CD4-positive, alpha-beta memory T cell (primary cell): ENCODE measurements at places on chromosomes 5 and 9.

GRCh38 chr5:149002053-149002452 is 60.8 kb downstream of the SH3TC2 start:
- no peak for DNase-seq

DNA sequence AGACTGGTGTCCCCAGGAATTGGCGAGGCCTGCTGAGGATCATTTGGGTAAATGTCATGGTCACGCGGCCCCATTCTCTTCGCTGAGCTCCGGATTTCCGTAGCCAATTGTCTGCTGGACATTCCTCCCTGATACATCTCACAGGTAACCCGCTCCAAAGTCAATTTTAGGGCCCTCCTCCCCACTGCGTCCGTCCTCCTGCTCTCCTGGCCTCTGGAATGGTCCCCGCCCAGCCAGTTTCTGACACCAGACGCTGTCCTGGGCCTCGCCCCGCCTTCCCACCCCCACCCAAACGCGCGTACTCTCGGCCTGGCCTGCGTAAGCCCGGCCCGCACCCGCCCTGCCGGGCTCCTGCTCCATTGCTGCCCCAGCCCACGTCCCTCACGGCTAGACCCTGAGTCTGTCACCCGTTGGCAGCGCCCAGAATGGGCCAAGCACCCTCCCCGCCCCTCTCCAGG is 202.0 kb downstream of the AUH start:
- no peak for DNase-seq

- DNase-seq = no peak
These were observed 71.0 kb upstream of the HMHB1 start for GRCh38 chr5:143740956-143741355.

GRCh38 chr9:130331573-130331972 is 66.0 kb downstream of the HMCN2 start:
- no peak for DNase-seq

- no peak for DNase-seq
These were observed 17.9 kb downstream of the CCDC171 start for GRCh38 chr9:15570769-15571168.

DNA sequence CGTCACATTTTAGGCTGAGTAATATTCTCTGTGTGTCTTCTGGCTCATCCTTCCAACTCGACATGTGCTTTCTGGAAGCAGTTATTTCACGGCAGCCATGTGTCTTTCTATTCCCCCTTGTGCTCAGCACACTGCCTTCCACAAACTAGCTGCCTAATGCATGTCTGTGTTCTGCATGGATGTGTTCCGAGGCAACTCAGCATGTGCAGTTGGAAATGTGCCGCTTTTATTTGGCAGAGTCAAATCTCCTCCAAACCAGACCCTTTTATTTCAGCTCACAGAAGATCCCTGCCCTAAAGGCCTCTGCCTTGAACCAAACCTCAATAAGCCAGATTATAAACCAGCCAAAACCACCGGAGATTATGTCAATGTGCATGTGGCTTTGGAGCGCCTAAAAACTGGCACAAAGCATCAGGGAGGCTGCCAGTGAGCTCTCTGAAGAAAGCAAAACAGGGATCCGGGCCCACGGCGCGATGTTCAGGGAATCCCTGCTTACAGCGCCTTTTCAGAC is 360.2 kb downstream of the DEPDC1B start:
- DNase-seq = no peak

DNA sequence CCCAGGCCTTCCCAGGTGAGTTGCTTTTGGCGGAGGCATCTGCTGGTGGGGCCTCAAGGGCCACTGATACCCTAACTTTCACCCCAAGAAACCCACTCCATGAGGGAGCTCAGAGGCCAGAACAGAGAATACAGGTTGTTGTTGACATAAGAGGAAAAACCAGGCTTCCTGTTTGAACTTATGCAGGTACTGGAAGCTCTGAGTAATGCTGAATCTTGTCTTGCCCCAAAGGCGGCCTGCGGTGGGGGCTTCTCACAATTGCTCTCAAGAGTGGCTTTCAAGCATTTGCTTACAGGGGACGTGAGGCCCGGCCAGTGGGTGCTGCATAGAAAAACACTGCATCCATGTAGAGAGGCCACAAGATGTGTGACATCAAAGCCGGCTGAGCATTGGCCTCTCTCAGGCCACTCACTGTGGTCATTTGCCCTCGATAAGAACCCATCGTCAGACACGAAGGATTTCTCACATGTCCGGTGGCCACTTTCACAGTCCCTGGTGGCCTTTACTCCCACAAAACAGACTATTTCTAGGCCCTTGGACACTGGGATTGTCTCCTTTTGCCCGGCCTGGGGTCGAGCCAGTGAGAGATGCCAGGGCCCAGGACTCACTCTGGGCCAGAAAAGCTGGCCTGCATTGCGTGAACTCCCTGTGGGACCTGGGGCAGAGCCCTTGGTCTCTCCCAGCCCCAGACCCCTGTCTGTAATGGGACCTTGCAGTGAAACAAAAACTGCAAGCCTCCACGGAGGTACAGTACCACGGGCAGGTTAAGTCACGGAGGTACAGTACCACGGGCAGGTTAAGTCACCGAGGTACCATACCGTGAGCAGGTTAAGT is 34.5 kb upstream of the TCF7 start:
- no peak for DNase-seq

DNA sequence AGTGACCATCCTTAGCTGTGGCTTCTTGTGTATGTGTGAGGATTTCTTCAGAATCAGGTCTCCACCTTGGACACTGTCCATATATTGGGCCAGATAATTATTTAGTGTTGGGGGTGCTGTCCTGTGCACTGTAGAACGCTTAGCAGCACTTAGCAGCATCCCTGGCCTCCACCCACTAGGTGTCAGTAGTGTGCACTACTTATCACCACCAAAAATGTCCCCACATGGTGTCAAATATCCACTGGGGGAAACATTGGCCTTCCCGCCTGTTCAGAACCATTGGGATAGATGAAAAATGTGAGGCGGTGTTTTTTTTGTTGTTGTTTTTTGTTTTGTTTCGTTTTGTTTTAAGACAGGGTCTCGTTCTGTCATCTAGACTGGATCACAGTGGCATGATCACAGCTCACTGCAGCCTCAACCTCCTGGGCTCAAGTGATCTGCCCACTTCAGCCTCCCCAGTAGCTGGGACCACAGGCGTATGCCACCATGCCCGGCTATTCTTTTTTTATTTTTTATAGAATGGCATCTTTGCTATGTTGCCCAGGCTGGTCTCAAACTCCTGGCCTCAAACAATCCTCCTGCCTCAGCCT is 67.7 kb downstream of the TENT4A start:
- DNase-seq = no peak

GRCh38 chr9:35108946-35109575 is 6.1 kb upstream of the STOML2 start:
- DNase-seq = no peak

DNA sequence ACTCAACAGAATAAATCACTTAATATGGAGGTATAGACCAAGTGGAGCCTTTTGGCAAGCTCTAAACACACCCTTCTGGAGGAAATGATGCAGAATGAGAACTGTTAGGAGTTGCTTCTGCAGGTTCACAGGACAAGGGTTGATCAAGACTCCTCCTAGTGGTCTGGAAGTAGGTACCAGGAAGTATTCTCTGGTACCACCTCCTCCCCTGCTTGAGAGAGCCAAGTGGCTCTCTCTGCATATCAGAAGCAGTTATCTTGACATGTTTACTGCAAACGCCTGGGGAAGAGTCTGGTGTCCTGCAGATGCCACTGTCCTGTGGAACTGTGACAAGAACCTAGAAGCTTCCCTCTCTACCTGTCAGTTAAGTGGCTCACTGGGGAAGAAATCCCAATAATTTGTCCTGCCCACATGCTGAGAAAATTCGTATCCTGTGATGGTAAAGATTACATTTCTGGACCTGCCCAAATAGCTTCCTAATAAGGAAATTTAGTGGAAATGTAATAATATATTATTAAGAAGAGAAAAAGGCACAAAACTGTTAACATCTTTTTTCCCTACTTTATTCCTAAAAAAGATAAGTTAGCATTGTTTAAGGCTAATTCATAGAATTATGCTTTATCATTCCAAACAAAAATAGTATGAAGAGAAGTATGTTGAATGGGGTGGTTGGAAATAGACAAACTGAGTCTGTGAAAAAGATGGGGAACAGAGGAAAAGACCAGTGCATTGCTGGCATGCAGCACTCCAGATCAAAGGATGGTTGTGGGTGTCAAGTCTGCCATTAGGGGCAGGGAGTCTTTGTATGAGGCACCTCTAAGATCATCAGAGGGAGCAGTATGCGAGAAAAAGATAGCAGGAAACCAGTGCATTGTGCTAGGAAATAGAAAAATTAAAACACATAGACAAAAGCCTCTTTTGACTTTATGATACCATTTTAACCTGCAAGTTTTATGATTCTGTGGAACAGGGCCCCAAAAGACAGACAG is 118.8 kb downstream of the CDC42SE2 start:
- peak; percentile 79 for DNase-seq

DNA sequence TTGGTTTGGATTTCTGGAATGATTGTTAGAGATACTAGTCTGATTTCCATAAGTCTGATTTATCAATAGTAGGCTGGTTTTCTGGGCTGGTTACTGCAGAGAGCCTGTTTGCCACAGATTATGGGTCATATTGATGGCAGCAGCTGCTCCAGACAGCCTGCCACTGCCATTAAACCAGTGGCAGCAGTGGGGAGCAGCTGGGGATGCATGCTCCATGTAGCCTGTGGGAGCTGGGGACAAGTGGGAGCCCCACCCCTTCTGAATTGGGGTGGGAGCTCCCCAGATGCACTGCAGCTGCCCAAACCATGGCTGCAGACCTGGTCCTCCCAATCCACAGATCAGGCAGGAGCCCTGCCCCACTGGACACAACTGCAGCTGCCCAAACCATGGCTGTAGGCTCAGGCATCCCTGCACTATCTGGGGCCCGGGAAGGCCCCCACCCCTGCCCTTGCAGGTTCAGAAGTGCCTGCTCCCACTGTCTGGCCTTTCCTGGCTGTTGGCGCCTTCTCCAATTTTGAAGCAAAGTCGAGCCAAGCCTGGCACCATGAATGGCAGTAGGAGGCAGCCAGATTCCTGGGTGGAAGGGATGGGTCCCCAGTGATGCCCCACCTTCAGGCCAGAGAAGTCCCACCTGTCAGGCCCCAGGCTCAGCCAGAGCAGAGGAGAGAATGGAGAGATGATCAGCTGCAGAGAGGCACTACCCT is 402.9 kb upstream of the TYRP1 start:
- no peak for DNase-seq

DNA sequence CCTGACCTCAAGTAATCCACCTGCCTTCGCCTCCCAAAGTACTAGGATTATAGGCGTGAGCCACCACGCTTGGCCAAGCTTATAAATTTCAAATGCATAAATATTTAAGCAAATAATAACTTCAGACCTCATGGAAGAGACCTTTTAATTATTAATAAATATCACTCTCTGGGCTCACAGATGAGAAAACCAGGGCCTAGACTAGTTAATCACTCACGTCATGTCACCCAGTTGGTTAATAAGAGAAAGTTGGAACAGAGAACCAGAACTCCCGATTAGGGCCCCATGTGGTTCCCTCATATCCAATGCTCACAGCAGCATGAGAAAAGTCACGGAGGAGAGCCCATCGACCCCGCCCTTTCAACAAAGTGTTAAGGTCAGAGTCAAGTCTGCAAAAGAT is 79.3 kb downstream of the EPB41L4A start:
- DNase-seq = no peak

GRCh38 chr9:106383072-106383471 is 479.9 kb upstream of the ZNF462 start:
- DNase-seq = no peak

DNA sequence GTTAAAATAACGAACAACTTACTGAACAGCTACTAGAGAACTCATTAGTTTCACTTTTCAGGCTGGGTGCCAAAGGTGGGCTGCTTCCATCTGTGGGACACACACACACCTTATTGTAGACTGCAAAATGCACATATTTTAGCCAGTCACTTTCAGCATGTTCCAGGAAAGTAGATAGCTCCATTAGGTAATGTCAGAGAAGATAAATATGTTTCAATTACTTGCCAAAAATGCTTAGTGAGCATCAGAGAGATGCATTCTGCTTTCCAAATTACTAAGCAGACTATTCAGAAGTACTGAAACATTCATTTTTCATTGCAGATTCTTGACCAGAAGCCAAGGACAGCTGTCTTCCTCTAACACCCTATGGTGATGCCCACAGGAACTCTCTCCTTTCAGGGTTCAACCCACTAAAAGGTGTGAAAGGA is 56.2 kb upstream of the APC start:
- DNase-seq = no peak
